ENCODE measurements at places on chromosomes 16 and 17.

DNA sequence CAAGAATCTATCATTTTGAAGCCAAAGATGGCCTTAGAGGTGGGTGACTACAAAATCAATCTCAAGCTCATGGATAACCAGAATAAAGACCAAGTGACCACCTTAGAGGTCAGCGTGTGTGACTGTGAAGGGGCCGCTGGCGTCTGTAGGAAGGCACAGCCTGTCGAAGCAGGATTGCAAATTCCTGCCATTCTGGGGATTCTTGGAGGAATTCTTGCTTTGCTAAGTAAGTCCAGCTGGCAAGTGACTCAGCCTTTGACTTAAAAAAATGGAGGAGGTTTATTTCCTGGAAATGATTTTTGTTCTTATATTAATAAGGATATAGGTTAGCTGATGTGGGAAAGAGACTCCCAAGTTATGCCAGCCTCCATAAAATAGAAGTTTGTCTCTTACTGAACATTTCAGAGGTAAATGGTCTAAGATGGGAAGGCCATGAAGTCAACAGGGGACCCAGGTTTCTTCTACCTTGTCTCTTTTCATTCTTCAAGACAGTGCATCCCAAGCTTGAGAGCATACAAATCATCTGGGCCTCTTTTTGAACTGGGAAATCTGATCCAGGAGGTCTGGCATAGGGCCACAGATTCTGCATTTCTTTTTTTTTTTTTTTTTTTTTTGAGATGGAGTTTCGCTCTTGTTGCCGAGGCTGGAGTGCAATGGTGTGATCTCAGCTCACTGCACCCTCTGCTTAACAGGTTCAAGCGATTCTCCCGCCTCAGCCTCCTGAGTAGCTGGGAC lies 19.8 kb upstream of the TANGO6 start:
- DNase-seq = no peak

GRCh38 chr17:27920569-27920968 lies 27.4 kb upstream of the LYRM9 start:
- DNase-seq = no peak

GRCh38 chr16:89007371-89008249 lies 30.6 kb upstream of the CBFA2T3 start:
- DNase-seq = no peak

GRCh38 chr17:7393613-7394451 lies 493 bp downstream of the PLSCR3 start:
- peak; percentile 58 for DNase-seq

GRCh38 chr17:27524594-27524993 lies 68.3 kb downstream of the KSR1 start:
- no peak for DNase-seq

- no peak for DNase-seq
These were observed 14.6 kb downstream of the ZNF778 start for GRCh38 chr16:89232107-89232506.

DNA sequence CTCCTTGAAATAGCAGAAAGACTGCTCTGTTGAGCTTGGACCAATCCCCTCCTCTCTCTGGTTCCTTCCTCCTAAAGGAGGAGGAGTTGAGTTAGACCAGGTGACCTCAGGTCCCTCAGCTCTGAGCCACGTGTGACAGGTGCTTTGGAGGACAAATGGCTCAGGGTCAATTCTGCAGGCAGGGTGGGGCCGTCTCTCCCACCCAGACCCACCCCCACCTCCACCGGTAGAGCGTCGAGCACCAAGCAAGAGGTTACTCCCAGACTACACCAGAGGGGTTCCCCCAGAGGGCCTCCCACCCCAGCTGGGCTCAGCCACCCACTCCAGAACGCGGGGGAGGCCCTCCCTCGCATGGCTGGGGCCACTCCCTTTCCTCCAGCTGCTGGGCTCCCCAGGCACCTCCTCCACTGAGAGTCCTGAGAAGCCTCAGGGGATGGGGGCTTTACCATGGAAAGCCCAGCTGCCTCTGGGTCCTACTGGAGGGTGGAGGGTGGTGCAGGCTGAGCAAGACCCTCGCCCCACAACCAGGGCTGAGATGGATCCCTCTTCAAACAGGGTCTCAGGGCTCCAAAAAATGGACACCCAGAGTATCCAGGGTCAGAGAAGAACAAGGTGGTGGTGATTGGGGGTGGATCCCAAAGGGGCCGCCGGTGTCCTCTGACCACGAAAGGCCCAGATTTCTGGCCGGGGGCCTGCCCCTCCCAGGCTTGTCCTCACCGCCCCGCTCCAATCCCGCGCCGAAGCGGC lies 7.6 kb downstream of the MYO1C start:
- peak; percentile 73 for DNase-seq

DNA sequence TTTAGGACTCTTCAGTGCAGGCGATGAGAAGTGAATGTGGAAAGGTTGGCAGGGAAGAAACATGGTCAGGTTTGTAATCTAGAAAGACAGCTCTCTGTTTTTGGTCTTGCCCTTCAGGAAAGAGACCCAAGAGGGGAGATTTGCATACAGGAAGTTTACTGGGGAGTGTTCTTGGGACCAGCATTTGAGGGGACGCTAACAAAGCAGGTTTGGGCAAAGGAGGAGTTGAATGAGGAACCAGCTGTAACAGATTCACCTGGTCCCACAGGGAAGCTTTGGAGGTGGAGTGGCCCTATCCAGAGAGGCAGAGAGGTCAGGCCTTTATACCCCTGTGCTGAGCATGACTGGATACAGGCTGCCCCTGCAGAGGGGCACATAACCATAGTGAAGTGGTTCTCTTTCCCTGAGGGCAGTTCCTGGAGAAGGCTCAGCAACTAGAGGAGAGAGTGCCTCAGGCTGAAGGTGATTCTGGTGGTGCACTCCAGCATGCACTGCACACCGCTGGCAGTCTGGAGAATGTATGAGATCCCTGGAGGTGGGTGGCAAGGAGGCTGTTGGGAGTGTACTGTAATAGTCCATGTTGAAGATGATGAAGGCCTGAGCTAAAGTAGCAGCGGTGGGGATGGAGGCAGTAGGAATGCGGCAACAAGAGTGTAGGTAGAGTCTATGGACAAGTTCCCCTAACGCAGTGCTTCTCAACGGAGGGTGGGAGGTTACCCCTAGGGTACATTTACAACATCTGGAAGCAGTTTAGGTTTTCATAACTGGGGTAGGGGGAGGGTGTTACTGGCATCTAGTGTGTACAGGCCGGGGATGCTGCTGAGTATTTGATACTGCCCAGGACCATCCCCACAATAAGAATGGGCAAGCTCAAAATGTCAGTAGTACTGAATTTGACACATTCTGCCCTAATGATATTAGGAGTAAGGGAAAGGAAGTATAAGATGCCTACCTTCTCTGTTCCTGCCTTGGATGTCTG lies 37.2 kb downstream of the MAP2K6 start:
- DNase-seq = no peak

DNA sequence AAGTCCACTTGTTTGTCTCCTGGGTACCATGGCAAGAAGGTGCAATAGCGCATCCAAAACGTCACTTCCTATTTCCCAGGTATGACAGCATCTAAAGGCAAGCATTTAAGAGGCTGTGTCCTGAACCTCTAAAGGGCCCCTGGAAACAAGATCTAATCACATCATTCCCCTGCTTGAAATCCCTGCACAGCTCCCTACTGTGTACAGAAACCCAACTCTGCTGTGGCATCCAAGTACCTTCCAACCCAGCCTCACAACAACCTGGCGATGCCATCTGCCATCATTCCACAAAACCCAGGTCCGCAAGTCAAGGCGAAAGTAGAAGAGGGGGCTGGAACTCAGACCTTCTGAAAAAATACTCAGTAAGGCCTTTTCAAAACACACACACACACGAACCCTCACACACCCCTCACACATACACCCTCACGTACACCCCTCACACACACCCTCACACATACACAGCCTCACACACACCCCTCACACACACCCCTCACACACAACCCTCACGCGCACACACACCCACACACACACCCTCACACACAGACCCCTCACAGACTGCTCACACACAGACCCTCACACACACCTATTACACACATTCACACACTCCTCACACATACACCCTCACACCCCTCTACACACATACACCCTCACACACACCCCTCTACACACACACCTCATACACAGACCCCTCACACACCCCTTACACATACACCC lies 24.5 kb downstream of the C17orf67 start:
- DNase-seq = no peak

GRCh38 chr17:78127239-78127887 lies 1.2 kb downstream of the TMC6 start:
- DNase-seq = peak; percentile 36

GRCh38 chr16:79668502-79668901 lies 68.0 kb upstream of the MAF start:
- DNase-seq = no peak

DNA sequence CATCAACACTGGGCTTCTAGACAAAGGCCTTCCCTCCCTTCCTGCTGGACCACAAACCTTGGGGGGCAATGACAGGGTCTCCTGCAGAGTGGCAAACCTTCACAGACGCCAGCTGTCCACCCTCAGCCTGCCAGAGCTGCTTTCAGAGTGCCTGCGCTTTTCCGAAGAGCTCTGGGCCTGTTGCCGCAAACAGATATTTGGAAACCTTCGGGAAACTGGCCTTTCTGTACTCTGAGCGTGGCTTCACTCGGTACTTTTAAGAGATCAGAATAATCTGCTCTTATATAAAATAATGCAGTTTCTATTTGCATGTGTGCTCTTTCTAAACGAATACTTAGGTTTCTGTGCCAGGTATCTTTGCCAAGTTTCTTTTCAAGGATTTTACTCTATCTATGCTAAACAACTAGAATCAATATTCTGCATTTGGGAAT lies 152.1 kb upstream of the CHMP6 start:
- DNase-seq = no peak

DNA sequence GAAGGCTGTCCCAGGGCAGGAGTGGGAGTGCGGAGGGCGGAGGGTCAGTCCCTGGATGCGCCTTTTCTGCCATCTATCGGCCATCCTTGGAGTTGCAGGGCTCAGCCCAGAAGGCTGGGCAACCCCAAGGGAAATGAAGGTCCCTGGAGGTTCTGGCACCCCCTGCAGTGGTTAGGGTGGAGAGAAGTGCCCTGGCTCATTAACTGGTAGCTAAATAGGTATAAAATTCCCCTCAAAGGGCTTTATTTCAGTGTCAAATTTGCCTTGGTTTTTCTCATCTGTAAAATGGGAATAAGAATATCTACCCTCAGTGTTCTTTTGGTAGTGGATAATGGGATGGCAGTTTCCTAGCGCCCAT lies 22.4 kb downstream of the C17orf75 start:
- DNase-seq = peak; percentile 53

DNA sequence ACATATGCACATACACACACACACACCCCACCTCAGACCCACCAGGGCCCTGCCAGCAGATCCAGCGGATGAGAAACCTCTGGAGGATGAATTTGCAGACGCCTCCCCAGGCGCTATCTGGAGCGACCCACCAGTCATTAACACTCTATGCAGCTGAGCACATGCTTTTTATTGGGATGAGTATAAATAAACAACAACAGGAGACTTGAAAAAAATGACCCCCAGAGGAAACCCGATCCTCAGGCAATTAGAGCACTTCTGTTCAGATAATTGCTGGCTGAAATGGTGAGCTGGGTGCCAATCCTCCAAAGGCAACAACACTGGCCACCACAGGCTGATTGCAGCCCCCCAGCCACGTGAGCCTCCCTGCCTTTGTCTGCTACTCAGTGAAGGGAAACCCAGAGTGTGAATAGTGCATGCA lies 32.9 kb downstream of the DYNLRB2 start:
- peak; percentile 9 for DNase-seq

DNA sequence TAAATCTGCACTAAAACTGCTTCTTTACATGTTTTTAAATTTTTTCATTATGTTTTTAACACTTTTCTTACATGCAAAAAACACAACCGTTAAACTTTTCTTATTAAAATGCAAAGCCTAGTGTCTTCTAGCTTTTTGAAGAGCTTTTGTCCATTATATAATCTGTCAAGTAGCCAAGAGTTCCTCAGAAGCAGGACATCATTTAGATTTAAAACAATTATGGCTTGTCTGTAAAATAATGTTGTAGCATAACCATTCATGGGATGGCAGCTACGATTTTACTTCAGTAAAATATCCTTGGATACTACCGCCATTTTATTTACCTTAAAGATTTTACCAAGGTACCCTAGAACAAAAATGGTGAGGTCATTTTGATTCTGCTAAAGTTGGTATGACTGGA lies 2.8 kb downstream of the OMG start:
- no peak for DNase-seq

GRCh38 chr17:57889892-57890856 lies 40.3 kb upstream of the MRPS23 start:
- DNase-seq = no peak

GRCh38 chr16:3363793-3364192 lies 8.1 kb downstream of the OR2C1 start:
- peak; percentile 36 for DNase-seq

DNA sequence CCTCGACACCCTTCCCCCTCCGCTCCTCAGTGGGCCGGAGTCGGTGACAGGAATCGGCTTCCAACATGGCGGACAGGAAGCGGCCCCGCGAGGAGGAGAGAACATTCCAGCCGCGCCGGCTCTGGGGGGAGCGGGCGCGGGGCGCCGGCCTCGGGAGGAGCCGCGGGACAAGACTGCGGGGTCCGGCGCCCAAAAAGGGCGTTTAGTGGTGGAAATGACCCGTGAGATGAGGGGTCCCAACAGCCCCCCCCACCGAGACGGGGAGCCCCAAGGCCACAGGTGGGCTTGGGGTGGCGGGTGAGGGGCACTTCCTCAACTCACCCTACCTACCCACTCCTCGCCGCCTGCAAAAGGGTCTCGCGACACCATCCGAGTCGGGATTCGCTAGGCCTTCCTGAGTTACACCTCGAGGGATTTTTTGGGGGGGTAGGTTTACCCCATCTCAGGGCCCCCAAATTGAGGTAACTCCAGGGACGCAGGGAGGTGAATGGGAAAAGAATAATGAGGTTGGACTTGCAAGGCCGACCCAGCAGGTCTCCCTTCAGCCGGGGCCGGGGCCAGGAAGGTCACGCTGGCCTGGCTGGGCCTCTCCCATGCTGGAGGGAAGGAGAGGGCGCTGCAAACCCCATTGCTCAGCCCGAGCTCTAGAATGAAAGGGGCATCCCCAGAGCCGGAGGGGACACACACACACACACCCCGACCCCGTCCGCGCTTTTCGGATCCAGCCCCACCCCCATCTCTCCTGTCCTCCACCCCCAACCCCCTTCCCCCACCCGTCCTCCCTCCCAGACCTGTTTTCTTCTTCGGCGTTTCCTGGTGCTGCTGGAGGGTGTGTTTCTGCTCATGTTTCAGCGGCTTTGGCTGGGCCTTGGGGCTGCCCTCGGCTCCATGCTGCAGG lies 707 bp downstream of the NUFIP2 start:
- DNase-seq = peak; percentile 71

- DNase-seq = no peak
These were observed 23.9 kb downstream of the SNX20 start for GRCh38 chr16:50657241-50657640.
